ENCODE measurements at places on chromosomes 2 and 18. TPM values are rescaled to one million over a fixed set of nuclear protein-coding genes. Genes with fewer than 3 reads are reported as not detected.
A peak's percentile ranks its signal among the peaks of the same experiment; 100 is the strongest.

Gene SLC5A7
- total RNA-seq: not detected

Gene IL37
- not detected for total RNA-seq

DNA sequence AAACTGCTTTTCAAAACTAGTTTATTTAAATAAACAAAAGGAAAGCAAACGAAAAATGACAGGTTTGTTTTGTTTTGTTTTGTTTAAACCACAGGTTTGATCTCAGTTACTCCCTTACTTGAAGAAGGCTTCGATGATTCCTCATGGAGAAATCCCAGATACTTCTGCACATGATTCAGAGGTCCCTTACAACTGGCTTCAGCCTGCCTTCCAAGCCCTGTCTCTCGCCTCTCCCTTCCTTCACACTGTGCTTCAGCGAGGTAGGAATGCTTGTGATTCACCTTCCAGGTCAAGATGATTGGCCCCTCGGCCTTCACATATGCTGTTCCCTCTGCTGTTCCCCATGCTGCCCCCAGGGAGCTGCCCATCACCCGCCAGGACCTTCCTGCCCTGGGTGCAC, 104.1 kb upstream of the ITGA6 start:
- H3K27me3 ChIP-seq: no peaks in the 10 kb centered on the region
- H3K36me3 ChIP-seq: no peaks in the 10 kb centered on the region
- H3K27ac ChIP-seq: no peak overlapping the region
- no peak overlapping the region for H3K4me3 ChIP-seq
- H3K4me1 ChIP-seq: no peaks in the 10 kb centered on the region

DNA sequence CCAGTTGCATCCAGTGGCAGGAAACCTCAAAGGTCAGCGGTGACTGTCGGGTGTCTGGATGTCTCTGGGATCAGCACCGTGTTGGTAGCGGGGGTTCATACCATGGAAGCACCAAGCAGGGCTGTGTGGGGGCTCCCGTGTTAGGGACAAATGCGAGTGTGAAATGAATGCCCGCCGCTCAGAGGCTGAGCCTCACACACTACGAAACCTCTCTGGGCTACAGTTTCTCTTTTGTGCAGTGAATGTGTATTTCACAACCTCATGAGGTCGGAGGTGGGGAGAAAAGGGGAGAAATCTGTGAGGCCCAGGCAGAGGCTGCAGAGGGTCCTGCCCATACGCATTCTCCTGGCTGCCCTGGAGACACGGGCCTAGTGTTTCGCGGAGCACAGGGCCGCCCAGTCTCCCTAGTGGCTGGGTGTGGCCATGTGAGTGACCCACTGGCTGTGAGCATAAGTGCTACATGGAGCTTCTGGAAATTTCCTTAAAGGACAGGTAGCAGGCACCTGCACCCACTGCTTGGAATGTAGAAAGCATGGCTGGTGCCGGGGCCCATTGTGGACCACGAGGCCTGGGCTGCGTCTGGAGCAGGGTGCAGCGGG, 138.0 kb upstream of the GLI2 start:
- H3K36me3 ChIP-seq: no peaks in the 10 kb centered on the region
- no peak overlapping the region for H3K4me3 ChIP-seq
- H3K27me3 ChIP-seq: no peaks in the 10 kb centered on the region
- no peak overlapping the region for H3K27ac ChIP-seq
- no peak for DNase-seq
- H3K4me1 ChIP-seq: no peaks in the 10 kb centered on the region

DNA sequence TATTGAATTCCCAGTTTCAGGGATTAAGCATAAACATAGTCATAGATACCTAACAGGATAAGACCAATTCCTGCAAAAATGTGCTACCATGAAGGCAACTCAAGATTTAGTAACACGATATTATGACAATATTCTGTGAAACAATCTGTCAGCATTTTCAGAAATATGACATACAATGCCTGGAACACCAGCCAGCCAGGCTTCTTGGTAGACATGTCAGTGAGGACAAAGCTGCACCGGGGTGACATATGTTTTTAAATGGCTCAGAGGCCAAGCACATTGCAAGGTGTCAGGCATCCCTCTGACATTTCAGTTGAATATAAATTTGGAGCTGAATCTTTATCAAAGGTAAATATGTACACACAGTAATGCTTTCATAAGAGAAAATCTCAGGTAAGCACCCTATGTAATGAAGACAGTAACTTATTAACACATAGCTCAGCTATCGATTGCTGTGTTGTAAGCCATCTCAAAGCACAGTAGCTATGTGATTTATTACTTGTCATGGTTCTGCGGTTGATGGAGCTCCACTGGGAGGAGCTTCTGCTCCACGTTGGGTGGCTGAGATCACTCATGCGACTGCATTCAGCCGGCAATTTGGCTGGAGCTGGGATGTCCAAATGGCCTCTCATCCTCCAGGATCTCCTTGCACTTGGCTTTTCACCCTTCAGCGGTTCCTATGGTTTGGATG, 31.9 kb upstream of the EML6 start:
- no peaks in the 10 kb centered on the region for H3K36me3 ChIP-seq
- DNase-seq: no peak
- no peaks in the 10 kb centered on the region for H3K27me3 ChIP-seq
- H3K4me3 ChIP-seq: no peak overlapping the region

DNA sequence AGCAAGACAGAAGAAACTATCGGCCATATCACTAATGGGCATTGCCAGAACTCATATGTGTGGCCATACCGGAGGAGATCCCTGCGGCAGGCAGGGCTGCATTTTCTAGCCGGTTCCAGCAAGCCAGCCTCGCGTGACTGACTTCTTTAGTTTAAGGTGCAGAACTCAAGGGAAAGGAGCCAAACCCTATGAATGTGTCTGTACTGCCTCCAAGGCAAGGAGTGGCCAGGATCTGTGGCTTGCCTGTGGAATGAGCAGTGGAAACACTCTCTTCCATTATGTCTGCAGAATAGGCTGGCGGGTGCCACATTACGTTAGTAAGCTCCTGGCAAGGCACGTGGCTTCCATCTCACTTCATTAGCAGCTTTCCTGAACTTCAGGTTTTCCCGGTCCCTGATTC, 137.6 kb downstream of the ATL2 start:
- H3K4me1 ChIP-seq: no peaks in the 10 kb centered on the region
- H3K27me3 ChIP-seq: peaks cover 3% of the 10 kb centered on the region
- H3K4me3 ChIP-seq: no peak overlapping the region
- H3K36me3 ChIP-seq: no peaks in the 10 kb centered on the region
- no peak for DNase-seq

Gene ZNG1B
- 31.3 TPM for total RNA-seq

- H3K36me3 ChIP-seq: no peaks in the 10 kb centered on the region
These were observed 57.9 kb downstream of the NCK2 start for GRCh38 chr2:105802587-105802986.

- no peaks in the 10 kb centered on the region for H3K27me3 ChIP-seq
- H3K4me1 ChIP-seq: no peaks in the 10 kb centered on the region
- no peak overlapping the region for H3K4me3 ChIP-seq
- H3K27ac ChIP-seq: no peak overlapping the region
These were observed 232.2 kb downstream of the THSD7B start for GRCh38 chr2:136997557-136997956.

Gene UGT1A1
- total RNA-seq: not detected

- H3K27me3 ChIP-seq: no peaks in the 10 kb centered on the region
- no peaks in the 10 kb centered on the region for H3K4me1 ChIP-seq
- no peak overlapping the region for H3K27ac ChIP-seq
- H3K4me3 ChIP-seq: no peak overlapping the region
These were observed 159.3 kb downstream of the GFPT1 start for GRCh38 chr2:69227716-69228115.

Gene MC2R
- total RNA-seq: not detected

Gene OTOF
- total RNA-seq: 0.45 TPM

DNA sequence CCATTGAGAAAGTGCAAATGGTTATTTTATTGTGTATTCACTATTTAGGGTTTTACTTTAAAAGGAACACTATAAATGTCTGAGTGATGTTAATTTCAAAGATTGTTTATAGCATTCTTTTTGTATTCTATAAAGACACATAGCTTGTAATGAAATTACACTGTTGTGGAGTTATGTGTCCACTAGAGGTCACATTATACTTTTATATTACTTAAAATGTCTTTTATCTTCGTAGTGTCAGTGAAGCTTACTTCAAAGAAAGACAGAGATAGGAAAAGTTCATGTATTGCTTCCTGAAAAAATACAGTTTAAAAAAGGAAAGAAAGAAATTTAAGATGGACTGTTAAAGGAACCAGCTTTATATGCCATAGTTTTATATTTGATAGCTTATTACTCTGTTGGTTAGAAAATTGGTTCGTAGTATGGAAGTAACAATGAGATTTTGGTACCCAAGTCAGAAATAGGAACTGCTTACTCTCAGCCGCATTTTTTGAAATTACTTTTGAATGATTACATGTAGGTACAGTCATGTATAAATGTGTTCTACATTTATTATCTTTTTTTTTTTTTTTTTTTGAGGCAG, 20.5 kb downstream of the APLF start:
- no peak for DNase-seq
- no peaks in the 10 kb centered on the region for H3K36me3 ChIP-seq
- H3K27me3 ChIP-seq: no peaks in the 10 kb centered on the region
- no peak overlapping the region for H3K4me3 ChIP-seq

Gene CNGA3
- not detected for total RNA-seq

DNA sequence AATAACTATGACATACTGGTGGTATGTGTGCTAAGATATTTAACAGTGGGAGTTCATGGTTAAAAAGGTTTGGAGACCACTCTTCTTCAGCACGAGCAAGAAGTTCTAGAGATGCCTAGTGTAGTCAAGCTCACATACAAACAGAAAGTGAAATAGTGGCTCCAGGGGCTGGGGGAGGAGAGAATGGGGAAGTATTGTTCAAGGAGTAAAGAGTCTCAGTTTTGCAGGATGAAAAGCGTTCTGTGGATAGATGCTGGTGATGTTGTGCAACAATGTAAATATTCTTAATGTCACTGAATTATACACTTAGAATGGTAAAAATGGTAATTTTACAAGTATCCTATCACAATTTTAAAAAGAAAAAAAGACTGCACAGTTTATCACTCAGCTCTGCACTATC, 29.0 kb upstream of the EPAS1 start:
- no peaks in the 10 kb centered on the region for H3K36me3 ChIP-seq
- no peak for DNase-seq
- H3K4me3 ChIP-seq: no peak overlapping the region
- H3K27me3 ChIP-seq: peaks cover 3% of the 10 kb centered on the region

DNA sequence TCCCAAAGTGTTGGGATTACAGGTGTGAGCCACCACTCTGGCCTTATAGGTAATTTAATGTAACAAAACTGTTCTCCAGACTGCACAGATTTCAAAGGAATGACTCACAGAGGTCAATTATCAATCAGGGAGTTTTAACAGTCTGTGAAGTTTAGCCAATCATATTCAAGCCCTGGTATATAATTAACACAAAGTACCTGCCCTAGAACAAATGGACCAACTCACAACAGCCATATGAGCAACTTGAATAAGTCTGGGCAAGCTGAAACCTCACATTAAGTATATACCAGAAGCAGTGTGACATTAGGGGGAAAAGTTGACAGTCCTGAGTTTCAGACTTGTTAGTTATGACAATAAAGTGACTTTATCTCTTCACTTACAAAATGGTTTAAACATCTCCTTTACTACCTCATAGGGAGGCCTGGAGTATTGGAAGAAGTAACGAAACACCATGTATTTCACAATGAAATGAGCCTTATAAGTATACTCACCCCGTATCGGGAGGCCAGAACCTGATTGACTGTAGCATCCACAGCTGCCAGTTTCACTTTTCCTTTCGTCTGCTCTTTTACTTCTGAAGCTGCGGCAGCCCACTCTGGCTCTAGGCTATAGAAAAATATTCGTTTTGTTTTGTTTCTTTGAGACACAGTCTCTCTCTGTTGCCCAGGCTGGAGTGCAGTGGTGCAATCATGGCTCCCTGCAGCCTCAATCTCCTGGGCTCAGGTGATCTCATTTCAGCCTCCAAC, 22.2 kb downstream of the PDIA6 start:
- peak; percentile 26 for DNase-seq
- no peaks in the 10 kb centered on the region for H3K27me3 ChIP-seq
- peak overlapping the region; percentile 8 for H3K4me3 ChIP-seq
- H3K4me1 ChIP-seq: peaks cover 10% of the 10 kb centered on the region
- H3K27ac ChIP-seq: peak overlapping the region; percentile 71

Gene SERPINB4
- not detected for total RNA-seq

Gene TYMS
- total RNA-seq: 9.7 TPM

DNA sequence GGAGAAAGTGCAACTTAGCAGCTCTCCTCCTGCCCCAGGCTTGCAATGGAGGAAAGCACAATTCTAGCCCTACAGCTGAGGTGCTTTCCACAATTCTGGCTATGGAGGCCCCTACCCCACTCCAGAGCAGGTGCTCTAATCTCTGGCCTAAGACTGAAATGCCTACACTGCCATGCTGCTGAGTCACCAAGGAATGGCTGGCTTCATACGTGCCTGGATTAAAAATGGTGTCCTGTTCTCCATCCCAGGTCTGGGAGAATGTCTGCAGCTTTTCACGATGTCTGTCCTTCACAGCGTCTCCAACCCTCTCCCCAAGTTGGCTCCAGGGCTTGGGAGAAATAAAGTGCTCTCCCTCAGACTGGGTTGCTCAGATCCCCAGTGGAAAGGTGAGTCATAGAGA, 48.5 kb downstream of the MBOAT2 start:
- no peak overlapping the region for H3K4me3 ChIP-seq
- no peak overlapping the region for H3K27ac ChIP-seq
- H3K36me3 ChIP-seq: no peaks in the 10 kb centered on the region
- no peaks in the 10 kb centered on the region for H3K4me1 ChIP-seq
- H3K27me3 ChIP-seq: no peaks in the 10 kb centered on the region
- DNase-seq: no peak

GRCh38 chr2:179376881-179377280, 112.2 kb upstream of the SESTD1 start:
- DNase-seq: no peak
- H3K27ac ChIP-seq: no peak overlapping the region
- no peaks in the 10 kb centered on the region for H3K4me1 ChIP-seq
- H3K27me3 ChIP-seq: no peaks in the 10 kb centered on the region

DNA sequence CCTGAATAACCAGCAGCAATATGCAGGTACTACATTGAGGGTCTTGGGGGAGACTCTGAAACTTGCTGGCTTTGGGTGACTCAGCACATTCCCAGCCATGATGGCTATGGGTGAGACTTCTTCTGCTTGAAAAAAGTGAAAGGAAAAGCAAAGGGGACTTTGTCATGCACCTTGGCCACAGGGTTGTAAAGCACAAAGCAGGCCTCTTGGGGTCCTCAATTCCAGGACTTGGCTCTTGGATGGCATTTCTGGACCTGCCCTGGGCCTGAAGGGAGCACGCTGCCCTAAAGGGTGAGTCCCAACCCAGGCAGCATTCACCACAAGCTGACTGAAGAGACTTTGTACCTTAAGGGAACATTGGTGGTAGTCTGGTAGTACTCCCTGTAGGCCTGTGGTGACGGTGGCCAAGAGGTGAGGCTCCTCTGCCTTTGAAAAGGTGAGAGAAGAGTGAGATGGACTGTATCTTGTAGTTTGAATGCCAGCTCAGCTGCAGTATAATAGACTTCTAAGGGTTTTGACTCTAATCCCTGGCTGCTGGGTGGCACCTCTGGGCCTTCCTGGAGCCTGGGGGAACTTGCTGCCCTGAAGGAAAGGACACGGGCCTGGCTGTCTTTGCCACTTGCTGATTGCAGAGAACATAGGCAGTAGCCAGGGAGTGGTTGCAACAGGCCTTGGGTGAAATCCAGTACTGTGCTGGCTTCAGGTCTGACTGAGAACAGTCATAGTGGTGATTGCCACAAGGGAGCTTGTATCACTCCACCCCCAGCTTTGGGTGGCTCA, 36.5 kb upstream of the CYTIP start:
- DNase-seq: no peak
- peaks cover 6% of the 10 kb centered on the region for H3K4me1 ChIP-seq
- H3K27me3 ChIP-seq: no peaks in the 10 kb centered on the region
- H3K4me3 ChIP-seq: no peak overlapping the region
- H3K27ac ChIP-seq: no peak overlapping the region
- H3K36me3 ChIP-seq: no peaks in the 10 kb centered on the region
